ENCODE measurements at places on chromosomes 11 and 22.

- no peak for DNase-seq
Measured at GRCh38 chr11:128775468-128775867, 81.6 kb downstream of the FLI1 start.

- DNase-seq = no peak
Measured at GRCh38 chr11:59365232-59366018, 6.7 kb downstream of the OR5AN1 start.

- no peak for DNase-seq
Measured at GRCh38 chr11:2002042-2002776, 4.6 kb upstream of the H19 start.

DNA sequence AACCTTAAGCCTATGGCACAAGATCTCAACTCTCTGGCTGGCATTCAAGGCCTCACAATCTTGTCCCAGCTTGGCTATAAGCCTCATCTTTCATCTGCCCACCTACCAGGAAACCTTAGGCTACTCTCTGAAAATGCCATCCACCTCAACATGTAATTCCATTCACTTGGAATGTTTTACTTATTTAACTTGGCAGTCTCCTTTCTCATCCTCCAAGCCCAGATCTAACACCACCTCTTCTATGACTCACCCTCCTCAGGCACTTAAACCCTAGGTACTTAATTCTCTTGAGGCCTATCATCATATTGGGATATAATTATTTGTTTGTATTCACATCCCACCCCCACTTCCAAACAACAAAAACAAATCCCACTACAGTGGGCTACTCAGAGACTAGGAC, 15.0 kb downstream of the POGLUT3 start:
- DNase-seq = no peak
